ENCODE measurements at places on chromosomes 16 and 17.

GRCh38 chr17:81418710-81419318, 23.6 kb downstream of the BAHCC1 start:
- DNase-seq: no peak

- DNase-seq: no peak
These were observed 30.0 kb downstream of the HNF1B start for GRCh38 chr17:37714897-37715296.

DNA sequence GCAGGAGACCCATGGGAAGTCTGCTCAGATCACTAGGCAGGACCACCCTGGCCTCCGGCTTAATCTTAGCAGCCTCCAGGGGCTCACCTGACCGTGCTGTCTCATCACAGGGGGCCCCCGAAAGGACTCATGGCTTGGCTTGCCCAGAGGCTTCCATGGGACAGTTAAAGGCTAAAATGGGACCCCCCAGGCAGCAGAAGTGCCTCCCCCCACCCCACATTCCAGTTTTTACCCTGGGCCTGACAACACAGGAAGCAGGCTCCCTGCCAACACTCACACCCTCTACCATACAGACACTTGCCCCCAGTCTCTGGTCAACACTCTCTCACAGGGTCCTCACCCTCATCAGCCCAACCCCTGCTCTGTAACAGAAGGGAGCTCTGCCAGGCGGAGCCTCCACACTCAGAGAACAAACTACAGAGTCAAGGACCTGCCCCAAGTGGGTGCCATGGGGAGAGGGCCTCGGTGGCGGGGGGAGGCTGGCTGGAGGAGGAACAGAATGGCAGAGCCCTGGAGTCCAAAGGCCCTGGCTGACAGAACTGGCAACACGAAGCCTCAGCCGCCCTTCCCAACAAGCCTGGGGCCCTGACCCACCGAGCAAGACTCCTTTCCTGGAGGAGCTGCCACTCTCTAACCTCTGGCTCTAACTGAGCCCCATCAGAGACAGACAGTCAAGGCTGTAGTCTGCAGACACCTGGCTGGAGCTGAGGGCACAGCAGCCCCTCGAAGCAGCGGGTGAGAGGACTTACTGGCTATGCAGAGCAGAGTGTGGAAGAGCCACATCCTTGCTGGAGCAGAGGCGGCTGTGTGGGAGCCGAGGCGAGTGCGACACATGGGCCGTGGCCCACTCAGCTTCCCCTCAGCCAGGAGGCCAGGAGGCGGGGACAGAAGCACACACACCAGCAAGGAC, at the start of gene ITGAE:
Gene ITGAE, minus strand, starts transcription at position 827 of the 910 bp plus-strand sequence. Its CDS starts 44 bp downstream, at position 783.
- DNase-seq: no peak

GRCh38 chr17:12114686-12115418, 94.2 kb downstream of the MAP2K4 start:
- DNase-seq: no peak

DNA sequence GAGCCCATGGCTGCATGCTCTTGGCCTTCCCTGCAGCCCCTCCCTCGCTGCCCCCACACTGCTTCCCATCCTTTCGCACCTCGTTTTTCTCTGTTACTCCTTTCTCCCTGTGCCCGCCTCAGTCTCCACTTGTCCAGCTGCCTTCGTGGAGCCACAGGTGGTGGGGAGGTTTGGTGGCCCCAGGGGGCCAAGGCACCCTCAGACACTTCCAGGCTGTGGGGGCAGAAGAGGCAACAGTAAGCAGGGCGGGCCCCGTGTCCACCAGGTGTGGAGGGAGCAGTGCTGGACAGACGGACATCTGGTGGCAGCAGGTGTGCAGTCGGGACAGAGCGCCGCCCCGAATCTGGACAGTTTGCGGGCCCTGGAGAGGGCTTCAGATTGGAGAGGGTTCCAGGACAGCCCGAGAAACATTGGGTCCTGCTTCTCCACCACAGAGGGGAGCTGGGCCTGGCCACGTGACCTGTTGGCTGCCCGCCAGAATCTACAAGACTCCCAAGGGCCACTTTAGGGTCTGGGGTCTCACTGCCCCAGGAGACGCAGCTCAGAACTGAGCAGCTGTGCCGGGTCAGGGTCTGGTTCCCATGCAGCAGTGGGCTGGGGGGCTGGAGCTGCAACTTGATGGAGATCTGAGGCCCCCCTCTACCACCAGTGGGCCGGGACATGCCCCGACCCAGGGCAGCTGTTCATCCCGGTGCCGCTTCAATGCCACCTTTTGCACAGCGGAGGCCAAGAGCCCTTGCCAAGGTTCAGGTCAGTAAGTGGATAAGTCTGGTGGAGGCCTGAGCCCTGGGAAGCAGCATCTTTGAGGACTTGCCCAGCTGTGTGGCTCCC, 22.8 kb downstream of the BAHCC1 start:
- no peak for DNase-seq

DNA sequence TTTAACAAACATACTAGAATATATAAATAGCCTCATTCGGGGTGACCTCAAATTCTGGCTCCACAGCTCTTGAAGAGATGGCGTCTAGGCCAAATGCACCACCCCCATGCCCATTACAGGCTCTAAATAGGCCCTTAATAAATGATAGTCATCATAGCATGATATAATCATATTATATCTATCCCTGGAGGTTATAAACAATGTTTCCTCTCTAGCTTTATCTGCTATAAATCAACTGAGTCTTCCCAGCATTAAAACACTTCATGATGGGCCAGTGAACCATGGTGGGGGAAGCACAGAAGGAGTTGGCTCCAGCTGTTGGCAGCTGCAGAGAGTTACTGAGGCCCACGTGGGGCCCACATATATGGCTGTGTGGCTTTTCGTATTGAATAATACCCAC, 214.9 kb upstream of the MPHOSPH6 start:
- DNase-seq: no peak

DNA sequence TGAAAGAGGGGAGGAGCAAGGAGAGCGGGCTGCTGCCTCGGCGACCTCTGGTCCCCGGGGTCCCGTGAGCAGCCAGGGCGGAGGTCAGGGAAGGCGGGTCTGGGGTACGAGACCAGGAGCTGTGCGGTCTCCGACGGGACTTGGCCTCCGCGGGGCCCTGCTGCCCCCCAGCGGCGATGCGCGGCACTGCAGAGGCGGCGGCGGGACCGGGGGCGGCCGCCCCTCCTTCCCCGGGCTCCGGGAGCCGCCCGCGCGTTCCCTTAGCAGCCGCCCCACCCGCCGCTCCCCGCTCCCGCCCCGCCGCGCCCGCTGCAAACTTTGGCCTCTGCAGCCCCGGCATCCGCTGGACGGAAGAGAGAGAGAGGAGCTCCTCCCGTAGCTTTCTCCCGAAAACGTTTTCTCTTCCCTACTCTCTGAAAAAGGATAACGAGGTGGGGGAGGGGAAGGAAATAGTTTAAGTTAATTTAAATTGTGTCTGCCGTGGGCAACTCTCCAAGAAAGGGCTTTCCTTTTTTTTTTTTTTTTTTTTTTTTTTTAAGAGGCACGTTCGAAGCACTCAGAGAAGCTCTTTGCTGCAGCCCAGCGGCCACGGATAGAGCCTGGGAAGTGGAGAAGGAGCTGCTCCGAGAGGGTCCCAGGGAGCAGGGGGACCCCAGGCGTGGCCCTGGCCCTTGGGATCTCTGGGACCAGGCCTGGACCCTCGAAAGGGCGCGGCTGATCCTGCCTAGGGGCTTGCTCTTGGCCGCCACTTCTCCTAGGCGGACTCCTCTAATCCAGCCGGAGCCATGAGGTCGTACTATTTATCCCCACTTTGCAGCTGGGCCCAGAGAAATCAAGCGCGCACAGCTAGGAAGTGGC, 43.2 kb downstream of the C16orf82 start:
- DNase-seq: no peak

DNA sequence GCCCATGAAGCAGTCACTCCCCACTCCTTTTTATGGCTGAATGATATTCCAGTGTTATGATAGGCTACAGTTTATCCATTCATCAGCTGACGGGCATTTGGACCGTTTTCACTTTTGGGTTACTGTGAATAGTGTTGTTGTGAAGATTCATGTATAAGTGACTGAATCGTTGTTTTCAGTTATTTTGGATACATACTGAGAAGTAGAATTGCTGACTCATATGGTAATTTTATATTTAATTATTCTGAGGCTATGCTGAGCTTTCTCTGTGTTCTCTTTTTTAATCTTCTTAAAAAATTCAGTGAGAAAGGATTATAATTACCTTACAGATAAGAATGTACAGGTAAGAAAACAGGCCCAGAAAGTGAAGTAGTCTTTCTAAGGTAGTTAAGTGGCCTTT, 117.9 kb upstream of the MPHOSPH6 start:
- no peak for DNase-seq

DNA sequence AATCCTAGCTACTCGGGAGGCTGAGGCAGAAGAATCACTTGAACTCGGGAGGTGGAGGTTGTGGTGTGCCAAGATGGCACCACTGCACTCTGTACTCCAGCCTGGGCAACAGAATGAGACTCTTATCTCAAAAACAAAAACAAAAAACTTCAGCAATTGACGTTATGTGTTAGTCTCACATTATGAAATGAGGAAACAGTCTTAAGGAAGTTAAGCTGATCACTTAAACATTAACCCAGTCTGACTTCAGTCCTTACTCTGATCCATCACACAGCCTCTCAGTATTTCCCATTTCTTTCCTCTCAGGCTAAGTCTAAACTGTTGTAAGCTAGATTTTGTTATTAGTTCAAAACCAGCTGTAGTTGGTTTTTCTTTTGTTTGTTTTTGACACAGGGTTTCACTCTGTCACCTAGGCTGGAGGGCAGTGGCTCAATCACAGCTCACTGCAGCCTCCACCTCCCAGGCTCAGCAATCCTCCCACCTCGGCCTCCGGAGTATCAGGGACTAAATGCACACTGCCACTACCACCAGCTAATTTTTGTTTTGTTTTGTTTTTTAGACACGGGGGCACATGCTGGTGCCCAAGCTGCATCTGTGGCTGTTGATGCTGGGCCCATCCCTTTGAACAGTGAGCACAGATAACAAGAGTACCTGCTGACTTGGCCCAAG, 6.3 kb downstream of the JPT1 start:
- no peak for DNase-seq

GRCh38 chr16:73608911-73609310, 561.0 kb upstream of the ZFHX3 start:
- no peak for DNase-seq

DNA sequence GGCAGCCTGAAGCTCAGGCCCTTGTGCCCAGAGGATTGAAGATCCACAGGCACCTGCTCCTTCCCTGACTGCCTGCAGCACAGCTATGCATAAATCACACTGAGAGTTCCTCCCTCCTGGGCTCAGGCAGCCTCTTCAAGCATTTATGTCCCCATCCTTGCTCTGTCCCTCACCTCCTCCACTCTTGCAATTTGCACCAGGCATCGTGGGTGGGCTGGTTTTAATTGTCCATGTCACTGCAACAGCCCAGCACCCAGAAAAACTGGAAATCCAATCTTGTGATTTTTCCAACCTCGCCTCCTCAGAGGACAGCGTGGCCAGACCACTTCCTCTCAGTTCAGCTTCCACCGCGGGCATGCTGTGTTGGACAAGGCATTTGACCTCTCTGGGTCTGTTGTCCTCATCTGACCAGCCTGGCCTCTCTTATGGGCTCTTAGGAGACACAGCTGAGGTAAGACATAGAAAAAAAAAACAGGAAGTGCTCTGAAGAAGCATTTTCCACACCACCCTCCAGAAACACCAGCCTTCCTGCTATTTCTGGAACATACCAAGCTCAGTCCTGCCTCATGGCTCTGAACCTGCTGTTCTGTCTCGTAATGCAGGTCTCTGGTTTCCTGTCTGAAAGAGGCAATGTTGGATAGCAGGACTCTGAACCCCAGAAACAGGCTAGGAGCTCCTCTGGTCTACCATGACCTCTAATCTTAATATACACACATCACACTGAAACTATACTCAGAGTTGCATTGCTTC, 8.3 kb downstream of the TMEM114 start:
- no peak for DNase-seq

DNA sequence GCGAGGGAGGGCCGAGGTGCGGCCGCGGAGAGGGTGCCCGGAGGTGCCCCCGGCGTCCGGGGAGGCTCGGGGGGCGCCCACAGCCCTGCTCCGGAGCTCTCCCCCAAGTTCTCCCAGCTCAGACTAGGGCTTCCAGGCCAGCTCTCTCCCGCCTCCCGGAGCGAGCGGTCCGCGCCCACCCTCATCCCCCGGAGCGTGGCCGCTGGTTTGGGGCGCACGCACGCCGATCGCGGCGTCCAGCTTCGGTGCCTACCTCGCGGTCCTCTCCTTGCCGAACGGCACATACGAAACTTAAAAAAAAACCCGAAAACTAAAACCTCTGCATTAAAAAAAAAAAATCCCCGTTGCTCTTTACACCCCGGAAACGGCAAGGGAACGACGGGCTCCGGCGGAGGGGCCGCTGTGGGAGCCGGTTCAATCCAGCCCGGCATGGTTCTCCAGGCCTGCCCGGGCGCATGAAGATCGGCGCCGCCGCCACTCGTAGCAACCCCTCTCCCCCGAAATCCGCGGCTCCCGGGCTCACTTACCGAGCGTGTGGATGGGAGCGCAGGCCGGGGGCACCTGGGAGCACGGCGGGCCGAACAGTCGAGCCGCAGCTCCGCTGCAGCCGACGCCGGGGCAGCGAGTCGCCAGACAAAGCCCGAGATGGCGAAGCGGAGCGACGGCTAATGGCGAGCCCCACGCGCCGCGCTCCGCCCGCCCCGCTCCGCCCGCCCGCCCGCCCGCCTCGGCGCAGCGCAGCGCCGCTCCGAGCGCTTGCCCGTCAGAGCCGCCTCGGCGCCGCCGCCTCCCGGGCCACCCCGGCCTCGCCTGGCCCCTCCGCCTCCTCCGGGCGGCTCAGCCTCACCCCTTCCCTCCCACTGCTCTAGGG, 973 bp upstream of the UBTF start:
- DNase-seq: no peak

DNA sequence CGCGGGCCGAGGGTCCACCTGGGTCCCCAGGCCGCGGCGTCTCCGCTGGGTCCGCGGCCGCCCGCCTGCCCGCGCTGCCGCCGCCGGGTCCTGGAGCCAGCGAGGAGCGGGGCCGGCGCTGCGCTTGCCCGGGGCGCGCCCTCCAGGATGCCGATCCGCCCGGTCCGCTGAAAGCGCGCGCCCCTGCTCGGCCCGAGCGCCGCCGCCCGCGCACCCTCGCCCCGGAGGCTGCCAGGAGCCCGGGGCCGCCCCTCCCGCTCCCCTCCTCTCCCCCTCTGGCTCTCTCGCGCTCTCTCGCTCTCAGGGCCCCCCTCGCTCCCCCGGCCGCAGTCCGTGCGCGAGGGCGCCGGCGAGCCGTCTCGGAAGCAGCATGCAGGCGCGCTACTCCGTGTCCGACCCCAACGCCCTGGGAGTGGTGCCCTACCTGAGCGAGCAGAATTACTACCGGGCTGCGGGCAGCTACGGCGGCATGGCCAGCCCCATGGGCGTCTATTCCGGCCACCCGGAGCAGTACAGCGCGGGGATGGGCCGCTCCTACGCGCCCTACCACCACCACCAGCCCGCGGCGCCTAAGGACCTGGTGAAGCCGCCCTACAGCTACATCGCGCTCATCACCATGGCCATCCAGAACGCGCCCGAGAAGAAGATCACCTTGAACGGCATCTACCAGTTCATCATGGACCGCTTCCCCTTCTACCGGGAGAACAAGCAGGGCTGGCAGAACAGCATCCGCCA, 504 bp downstream of the FOXC2 start:
- no peak for DNase-seq

- DNase-seq: no peak
These were observed 25.6 kb downstream of the IGSF6 start for GRCh38 chr16:21626659-21627277.

Data from cortex of kidney (tissue), 1 donor.